ENCODE measurements at places on chromosomes 2 and 18.

DNA sequence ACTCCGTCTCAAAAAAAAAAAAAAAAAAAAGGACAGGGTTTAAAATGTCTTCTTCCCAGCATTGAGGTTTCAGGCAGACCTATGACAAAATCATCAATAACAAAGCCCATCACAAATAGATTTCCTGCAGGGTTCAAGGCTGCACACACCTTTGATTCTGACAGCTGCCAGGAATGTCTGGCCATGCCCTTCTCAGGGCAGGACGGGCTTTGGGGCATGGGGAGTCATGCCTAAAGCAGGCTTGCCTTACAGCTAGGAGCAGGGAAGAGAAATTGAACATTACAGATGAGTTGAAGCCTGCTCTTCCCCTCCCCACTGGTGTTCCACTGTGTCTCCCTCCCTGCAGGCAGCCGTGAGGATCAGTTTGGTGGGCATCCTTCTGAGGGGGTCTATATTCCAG, 3.7 kb downstream of the PRELID3A start:
- no peak for DNase-seq
- no peak overlapping the region for H3K4me3 ChIP-seq
- H3K4me1 ChIP-seq = no peaks in the 10 kb centered on the region
- H3K36me3 ChIP-seq = no peaks in the 10 kb centered on the region
- no peaks in the 10 kb centered on the region for H3K27me3 ChIP-seq

GRCh38 chr18:58541789-58542425, 87.0 kb downstream of the ALPK2 start:
- DNase-seq = no peak
- H3K4me1 ChIP-seq = no peaks in the 10 kb centered on the region
- no peak overlapping the region for H3K27ac ChIP-seq
- H3K4me3 ChIP-seq = no peak overlapping the region
- H3K27me3 ChIP-seq = no peaks in the 10 kb centered on the region
- H3K36me3 ChIP-seq = no peaks in the 10 kb centered on the region

GRCh38 chr18:9992973-9993520, 79.2 kb downstream of the VAPA start:
- H3K4me3 ChIP-seq = no peak overlapping the region
- no peaks in the 10 kb centered on the region for H3K4me1 ChIP-seq
- H3K27ac ChIP-seq = no peak overlapping the region
- DNase-seq = no peak
- H3K36me3 ChIP-seq = no peaks in the 10 kb centered on the region
- no peaks in the 10 kb centered on the region for H3K27me3 ChIP-seq

GRCh38 chr2:128662051-128662471, 343.4 kb upstream of the HS6ST1 start:
- no peaks in the 10 kb centered on the region for H3K36me3 ChIP-seq
- H3K27me3 ChIP-seq = no peaks in the 10 kb centered on the region
- H3K4me1 ChIP-seq = no peaks in the 10 kb centered on the region
- no peak overlapping the region for H3K4me3 ChIP-seq

GRCh38 chr2:10211844-10212422, 89.4 kb downstream of the RRM2 start:
- H3K4me1 ChIP-seq = no peaks in the 10 kb centered on the region
- H3K27me3 ChIP-seq = no peaks in the 10 kb centered on the region
- no peaks in the 10 kb centered on the region for H3K36me3 ChIP-seq
- no peak for DNase-seq

DNA sequence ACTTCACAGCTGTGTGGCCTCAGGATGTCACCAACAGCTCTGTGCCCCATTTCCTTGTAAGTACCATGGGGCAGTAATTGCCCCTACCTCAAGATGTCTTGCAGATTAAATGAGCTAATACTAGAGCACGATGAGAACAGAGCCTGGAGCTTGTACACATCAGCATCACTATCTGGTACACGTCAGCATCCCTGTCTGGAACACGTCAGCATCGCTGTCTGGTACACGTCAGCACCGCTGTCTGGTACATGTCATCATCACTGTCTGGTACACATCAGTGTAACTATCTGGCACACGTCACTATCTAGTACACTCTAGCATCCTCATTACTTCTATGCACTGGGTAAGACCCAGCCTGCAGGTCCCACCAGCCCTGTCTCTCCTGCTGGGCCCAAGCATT, 37.2 kb downstream of the AQP12A start:
- H3K36me3 ChIP-seq = no peaks in the 10 kb centered on the region
- no peaks in the 10 kb centered on the region for H3K4me1 ChIP-seq
- H3K4me3 ChIP-seq = no peak overlapping the region
- DNase-seq = no peak
- no peak overlapping the region for H3K27ac ChIP-seq

DNA sequence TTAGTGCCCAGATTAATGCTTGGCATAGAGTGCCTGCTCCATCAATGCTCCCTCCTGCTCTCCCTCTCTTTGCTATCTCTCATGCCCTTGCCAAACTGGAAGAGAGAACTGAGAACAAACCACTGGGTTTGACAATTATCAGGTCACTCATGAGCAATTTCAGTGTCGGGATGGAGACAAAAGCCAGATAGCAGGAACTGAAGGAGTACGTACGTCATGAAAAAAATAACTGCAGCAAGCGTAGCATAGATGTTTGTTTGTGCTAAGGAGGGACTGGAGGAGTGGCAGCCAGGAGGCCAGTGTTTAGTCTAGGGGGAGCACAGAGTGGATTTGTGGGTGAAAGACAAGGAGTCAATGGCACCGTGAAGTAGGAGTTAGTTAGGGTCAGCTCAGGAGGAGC, 113.3 kb downstream of the POLE4 start:
- DNase-seq = no peak
- H3K4me1 ChIP-seq = no peaks in the 10 kb centered on the region
- no peaks in the 10 kb centered on the region for H3K36me3 ChIP-seq
- no peak overlapping the region for H3K27ac ChIP-seq
- no peak overlapping the region for H3K4me3 ChIP-seq
- no peaks in the 10 kb centered on the region for H3K27me3 ChIP-seq

DNA sequence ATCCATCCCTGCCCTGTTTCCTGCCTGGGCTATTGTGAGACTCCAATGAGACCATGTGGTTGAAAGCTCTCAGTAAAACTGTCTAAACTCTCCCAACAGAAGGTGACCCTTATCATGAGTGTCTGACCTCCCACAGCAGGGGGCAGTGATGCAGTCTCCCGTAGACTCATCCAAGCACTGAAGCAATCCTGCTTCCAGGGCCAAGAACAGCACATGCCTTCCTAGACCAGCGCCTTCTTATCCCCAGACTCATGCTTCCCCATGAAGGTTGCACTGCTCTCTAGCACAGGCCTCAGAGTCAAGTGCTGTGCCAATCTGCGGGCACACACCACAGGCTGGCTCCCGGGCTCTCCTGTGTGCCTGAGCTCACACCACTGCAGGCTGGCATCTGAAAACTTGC, 112.3 kb downstream of the TNS1 start:
- H3K27me3 ChIP-seq = no peaks in the 10 kb centered on the region
- no peak for DNase-seq
- no peaks in the 10 kb centered on the region for H3K36me3 ChIP-seq
- no peak overlapping the region for H3K4me3 ChIP-seq
- no peaks in the 10 kb centered on the region for H3K4me1 ChIP-seq

DNA sequence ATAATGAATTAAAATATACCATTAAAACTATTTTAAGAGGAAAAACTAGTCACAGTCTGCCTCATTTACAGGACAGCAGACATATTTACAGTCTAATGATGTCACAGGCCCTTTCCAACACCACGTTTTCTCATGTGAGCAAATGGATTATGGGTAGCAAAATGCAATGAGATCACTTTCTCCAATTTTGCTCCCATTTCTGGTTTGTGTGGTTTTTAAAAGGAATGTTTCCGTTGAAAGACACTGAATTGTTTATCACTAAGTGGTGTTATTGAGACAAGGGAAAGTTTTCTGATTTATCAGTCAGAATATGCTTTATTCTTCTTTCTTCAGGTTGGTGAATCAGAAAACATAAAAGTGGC, 11.4 kb upstream of the NR4A2 start:
- H3K27me3 ChIP-seq = no peaks in the 10 kb centered on the region
- H3K4me3 ChIP-seq = no peak overlapping the region
- no peaks in the 10 kb centered on the region for H3K36me3 ChIP-seq

- no peaks in the 10 kb centered on the region for H3K27me3 ChIP-seq
- no peaks in the 10 kb centered on the region for H3K4me1 ChIP-seq
- H3K4me3 ChIP-seq = no peak overlapping the region
- no peak overlapping the region for H3K27ac ChIP-seq
- H3K36me3 ChIP-seq = no peaks in the 10 kb centered on the region
These were observed 80.5 kb upstream of the AFF3 start for GRCh38 chr2:100222844-100223243.

DNA sequence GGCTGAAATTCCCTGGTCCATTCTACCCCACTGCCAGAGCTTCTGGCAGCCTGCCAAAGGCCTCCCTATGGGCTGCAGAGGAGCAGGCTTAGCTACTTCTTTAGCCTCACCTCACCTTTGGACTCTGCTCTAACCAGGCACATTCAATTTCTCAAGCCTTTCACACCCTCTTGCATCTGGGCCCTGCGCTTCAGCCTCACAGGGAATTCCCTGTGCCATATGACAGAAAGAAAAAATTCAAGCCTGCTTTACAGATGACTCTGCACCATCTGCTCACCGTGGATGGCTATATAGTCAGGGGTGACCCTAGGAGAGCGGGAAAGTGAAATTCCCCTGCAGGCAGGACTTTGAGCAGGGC, 62.5 kb downstream of the REEP1 start:
- no peaks in the 10 kb centered on the region for H3K27me3 ChIP-seq
- H3K4me1 ChIP-seq = no peaks in the 10 kb centered on the region

- no peak overlapping the region for H3K4me3 ChIP-seq
- no peak overlapping the region for H3K27ac ChIP-seq
- H3K27me3 ChIP-seq = no peaks in the 10 kb centered on the region
- H3K4me1 ChIP-seq = no peaks in the 10 kb centered on the region
- H3K36me3 ChIP-seq = no peaks in the 10 kb centered on the region
These were observed 52.1 kb upstream of the ACAA2 start for GRCh38 chr18:49865401-49865800.

- no peaks in the 10 kb centered on the region for H3K4me1 ChIP-seq
- no peak overlapping the region for H3K4me3 ChIP-seq
- H3K36me3 ChIP-seq = no peaks in the 10 kb centered on the region
- H3K27me3 ChIP-seq = no peaks in the 10 kb centered on the region
- H3K27ac ChIP-seq = peak overlapping the region; percentile 12
These were observed 447.6 kb upstream of the ID2 start for GRCh38 chr2:8234253-8234652.

DNA sequence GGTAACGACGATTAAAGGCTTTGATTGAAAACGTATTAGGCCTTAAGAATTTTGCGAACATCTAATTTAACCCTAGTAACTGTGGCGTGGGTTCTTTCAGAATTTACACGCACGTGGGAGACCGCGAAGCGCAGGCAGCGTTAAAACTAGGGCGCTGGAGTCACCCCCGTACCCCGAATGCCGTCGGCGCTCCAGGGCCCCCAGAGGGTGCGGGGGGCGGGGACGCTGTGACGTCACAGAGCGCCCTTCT, 673 bp upstream of the SMCHD1 start:
- DNase-seq = no peak
- peaks cover 8% of the 10 kb centered on the region for H3K4me1 ChIP-seq
- peak overlapping the region; percentile 97 for H3K27ac ChIP-seq
- H3K4me3 ChIP-seq = peak overlapping the region; percentile 91

- no peak overlapping the region for H3K4me3 ChIP-seq
- H3K27ac ChIP-seq = no peak overlapping the region
- DNase-seq = no peak
- H3K4me1 ChIP-seq = no peaks in the 10 kb centered on the region
These were observed 99.8 kb downstream of the METTL4 start for GRCh38 chr18:2471523-2471922.

GRCh38 chr2:46967990-46968647, 52.5 kb upstream of the MCFD2 start:
- peak; percentile 85 for DNase-seq
- H3K27ac ChIP-seq = peak overlapping the region; percentile 91
- H3K36me3 ChIP-seq = no peaks in the 10 kb centered on the region
- no peaks in the 10 kb centered on the region for H3K27me3 ChIP-seq

DNA sequence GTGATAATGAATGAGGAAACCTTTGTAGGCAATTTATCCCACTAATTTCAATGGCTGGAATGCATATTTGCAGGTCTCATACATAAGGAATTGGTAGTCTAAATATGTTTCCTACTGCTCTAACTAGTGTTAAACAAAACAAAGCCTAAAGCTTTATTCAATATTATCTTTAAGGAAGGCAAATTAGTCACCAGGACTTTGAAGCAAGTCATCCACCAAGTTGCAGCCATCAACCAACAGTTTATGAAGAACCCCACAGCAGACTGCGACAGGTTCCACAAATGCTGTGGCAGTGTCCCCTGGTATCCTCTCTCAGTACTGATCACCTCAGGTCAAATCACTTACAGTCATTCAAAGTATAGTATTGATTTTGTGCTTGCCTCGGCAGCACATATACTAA, 181.5 kb upstream of the ZFP36L2 start:
- no peaks in the 10 kb centered on the region for H3K27me3 ChIP-seq
- H3K27ac ChIP-seq = no peak overlapping the region
- no peak for DNase-seq
- no peak overlapping the region for H3K4me3 ChIP-seq
- no peaks in the 10 kb centered on the region for H3K36me3 ChIP-seq
- no peaks in the 10 kb centered on the region for H3K4me1 ChIP-seq

- peak overlapping the region; percentile 91 for H3K27ac ChIP-seq
- no peaks in the 10 kb centered on the region for H3K36me3 ChIP-seq
- no peaks in the 10 kb centered on the region for H3K27me3 ChIP-seq
- peaks cover 40% of the 10 kb centered on the region for H3K4me1 ChIP-seq
- no peak for DNase-seq
These were observed 65.3 kb downstream of the TNS1 start for GRCh38 chr2:217937446-217937845.

DNA sequence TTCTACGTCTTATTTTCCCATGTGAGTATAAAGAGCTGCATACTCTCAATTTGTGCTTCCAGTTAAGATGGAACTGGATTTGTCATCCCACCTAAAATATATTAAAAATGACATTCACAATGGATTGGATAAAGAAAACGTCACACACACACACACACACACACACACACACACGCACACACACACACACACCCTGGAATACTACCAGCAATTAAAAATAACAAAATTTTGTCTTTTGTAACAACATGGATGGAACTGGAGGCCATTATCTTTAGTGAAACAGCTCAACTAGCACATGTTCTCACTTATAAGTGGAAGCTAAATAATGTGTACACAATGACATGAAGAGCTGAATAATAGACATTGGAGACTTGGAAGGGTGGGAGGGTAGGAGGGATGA, 3.8 kb upstream of the QPCT start:
- H3K27ac ChIP-seq = no peak overlapping the region
- no peaks in the 10 kb centered on the region for H3K27me3 ChIP-seq
- DNase-seq = no peak

GRCh38 chr2:207987025-207987716, 38.2 kb downstream of the PLEKHM3 start:
- no peaks in the 10 kb centered on the region for H3K36me3 ChIP-seq
- H3K4me3 ChIP-seq = no peak overlapping the region
- no peaks in the 10 kb centered on the region for H3K4me1 ChIP-seq
- no peaks in the 10 kb centered on the region for H3K27me3 ChIP-seq
- DNase-seq = no peak

- no peaks in the 10 kb centered on the region for H3K36me3 ChIP-seq
- no peak overlapping the region for H3K27ac ChIP-seq
- no peaks in the 10 kb centered on the region for H3K27me3 ChIP-seq
- DNase-seq = no peak
These were observed 46.3 kb downstream of the EN1 start for GRCh38 chr2:118801151-118801550.

Data from breast epithelium (tissue), 4 donors.